Skeletal muscle tissue (tissue), 5 donors: ENCODE measurements at places on chromosomes 2 and 18. TPM values are rescaled to one million over a fixed set of nuclear protein-coding genes. Genes with fewer than 3 reads are reported as not detected.

The ALPI gene
- not detected for total RNA-seq

The STAM2 gene
- total RNA-seq, result 28.2 TPM

The CAVIN2 gene
- 19.3 TPM for total RNA-seq

The EMILIN1 gene
- 61.6 TPM for total RNA-seq

The CDK5R2 gene
- total RNA-seq, result not detected

The RANBP2 gene
- total RNA-seq, result 58.5 TPM

The TSPYL6 gene
- not detected for total RNA-seq

The DSG2 gene
- 2.6 TPM for total RNA-seq

The SOX11 gene
- total RNA-seq, result 18.3 TPM

The IGFBP5 gene
- 260 TPM for total RNA-seq

The TSGA10 gene
- total RNA-seq, result 2.1 TPM

The CD8B2 gene
- under 0.01 TPM for total RNA-seq

The FSIP2 gene
- 1.0 TPM for total RNA-seq

The OR6B2 gene
- not detected for total RNA-seq

The LOXHD1 gene
- total RNA-seq, result 1.6 TPM

The RSAD2 gene
- 6.8 TPM for total RNA-seq

The PTPRN gene
- not detected for total RNA-seq

The DHRS9 gene
- total RNA-seq, result 2.1 TPM

The ARHGEF33 gene
- under 0.01 TPM for total RNA-seq

The PAPOLG gene
- 10.4 TPM for total RNA-seq

The RAB6C gene
- not detected for total RNA-seq

The FAM237A gene
- total RNA-seq, result not detected

The KDSR gene
- total RNA-seq, result 12.5 TPM

The FN1 gene
- total RNA-seq, result 301 TPM

The TNP1 gene
- total RNA-seq, result not detected

The ASAP2 gene
- 17.7 TPM for total RNA-seq

The ZNF892 gene
- 4.7 TPM for total RNA-seq

The ABCG8 gene
- under 0.01 TPM for total RNA-seq

The CRACDL gene
- total RNA-seq, result 0.52 TPM

The CYRIA gene
- total RNA-seq, result 4.7 TPM

The REG3A gene
- not detected for total RNA-seq
